ENCODE measurements at places on chromosomes 13 and 19.

GRCh38 chr13:26262156-26262555, 8.2 kb downstream of the CDK8 start:
- no peak for DNase-seq

DNA sequence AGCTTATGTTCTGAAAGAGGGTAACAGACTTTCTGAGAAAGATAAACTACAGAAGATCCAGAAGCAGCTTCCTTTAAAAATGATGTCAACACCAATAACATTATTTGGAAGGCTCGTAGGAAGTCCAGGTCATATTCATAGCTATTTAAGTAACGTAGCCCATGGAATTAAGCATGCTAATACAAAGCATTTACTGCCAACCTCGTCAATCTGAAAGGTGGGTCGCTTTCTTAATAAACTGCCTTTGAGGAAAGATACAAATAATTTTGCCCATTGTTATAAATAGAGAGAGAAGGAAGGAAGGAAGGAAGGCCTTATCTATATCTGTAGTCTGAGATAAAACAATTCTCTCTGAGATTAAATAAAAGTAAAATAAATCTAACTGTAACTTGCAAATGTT, 80.3 kb downstream of the STARD13 start:
- no peak for DNase-seq

DNA sequence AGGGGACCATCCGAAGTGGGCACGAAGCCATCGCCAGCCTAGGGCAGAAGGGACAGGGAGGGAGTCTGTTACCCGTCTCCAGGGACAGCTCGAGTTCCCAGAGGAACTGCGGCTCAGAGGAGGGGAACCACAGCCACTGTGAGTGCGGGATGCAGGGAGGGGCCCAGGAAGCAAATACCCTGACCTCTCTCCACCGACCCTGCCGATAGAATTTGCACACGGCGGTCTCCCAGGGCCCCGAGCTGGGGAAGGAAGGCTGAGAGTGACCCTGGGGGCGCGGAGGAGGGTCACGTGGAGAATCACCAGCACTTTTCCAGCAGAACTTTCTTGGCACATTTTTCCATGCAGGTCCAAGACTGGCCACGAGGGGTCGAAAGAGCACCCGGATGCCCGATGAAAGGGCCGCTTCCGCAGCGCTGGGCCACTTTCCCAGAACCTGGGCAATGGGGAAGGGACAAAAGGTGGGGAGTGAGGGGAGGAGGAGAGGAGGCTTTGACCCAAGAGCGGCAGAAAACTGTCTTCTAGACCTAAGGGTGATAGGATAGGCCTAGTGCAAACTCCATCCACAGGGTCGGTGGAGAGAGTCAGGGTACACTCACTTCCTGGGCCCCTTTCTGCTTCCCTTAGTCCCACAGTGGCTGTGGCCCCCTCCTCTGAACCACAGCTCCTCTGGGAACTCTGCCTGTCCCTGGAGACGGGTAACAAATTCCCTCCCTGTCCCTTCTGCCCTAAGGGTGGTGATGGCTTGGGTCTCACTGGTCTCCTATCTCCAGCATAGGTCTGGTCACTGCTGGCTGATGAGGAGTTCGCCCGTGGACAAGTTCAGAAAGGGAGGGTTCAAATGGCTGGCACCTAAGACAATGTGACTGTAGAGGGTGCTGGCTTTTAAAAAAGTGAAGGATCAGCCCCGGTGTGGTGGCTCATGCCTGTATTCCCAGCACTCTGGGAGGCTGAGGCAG, 5.3 kb upstream of the GPR4 start:
- peak; percentile 70 for DNase-seq

DNA sequence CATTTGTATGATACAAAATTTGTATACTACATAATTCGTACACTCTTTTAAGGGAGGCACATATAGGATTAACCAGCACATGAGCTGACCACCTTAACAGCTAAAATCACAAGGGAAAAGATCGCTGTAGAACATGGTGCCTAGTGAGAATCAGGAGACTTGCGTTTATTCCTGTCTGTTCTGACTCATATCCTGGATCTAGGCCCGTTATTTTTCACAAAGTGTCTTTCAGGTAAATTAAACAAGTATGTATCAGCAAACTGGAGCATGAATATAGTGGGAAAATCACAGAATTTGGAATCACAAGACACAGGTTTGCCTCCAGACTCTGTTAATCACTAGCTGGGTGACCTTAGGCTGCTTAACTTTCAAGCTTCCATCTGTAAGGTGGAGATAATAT, 47.5 kb upstream of the ESD start:
- DNase-seq = no peak

- DNase-seq = no peak
These were observed 64.7 kb downstream of the TNFRSF19 start for GRCh38 chr13:23634897-23635296.

DNA sequence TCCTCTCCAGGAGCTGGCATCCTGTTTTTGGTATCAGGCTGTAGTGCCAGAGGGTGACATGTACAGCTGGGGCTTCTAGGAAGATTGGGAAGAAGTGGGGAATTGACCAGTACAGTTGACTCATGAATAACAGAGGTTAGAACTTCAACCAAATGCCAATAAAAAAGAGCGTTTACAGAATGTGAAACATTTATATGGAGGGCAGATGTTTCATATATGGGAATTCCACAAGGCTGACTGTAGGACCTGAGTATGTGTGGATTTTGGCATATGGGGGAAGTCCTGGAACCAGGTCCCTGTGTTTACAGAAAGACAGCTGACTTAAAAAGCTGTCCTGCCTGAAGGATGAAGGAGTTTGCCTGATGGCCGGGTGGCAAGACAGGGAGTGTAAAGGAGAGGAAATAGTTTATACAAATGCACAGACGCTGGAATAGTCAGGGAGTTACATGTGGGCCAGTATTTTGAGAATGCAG, 5.2 kb downstream of the CHAMP1 start:
- DNase-seq = no peak

DNA sequence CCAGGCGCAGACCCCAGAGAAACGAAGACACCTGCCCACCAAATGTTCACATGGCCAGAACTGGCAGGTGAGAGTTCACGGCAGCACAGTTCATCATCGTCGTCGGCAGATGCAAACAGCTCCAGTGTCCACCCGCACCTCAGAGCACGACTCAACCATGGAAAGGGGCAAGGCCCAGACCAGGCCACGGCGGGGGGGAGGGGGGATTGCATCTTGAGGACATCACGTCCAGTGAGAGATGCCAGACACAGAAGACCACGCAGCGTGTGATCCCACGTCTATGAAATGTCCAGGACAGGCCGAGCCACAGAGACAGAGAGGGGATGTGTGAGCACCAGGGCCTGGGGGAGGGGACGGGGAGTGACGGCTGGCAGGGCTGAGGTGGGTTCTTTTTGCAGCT, 7.3 kb downstream of the RNF126 start:
- no peak for DNase-seq

DNA sequence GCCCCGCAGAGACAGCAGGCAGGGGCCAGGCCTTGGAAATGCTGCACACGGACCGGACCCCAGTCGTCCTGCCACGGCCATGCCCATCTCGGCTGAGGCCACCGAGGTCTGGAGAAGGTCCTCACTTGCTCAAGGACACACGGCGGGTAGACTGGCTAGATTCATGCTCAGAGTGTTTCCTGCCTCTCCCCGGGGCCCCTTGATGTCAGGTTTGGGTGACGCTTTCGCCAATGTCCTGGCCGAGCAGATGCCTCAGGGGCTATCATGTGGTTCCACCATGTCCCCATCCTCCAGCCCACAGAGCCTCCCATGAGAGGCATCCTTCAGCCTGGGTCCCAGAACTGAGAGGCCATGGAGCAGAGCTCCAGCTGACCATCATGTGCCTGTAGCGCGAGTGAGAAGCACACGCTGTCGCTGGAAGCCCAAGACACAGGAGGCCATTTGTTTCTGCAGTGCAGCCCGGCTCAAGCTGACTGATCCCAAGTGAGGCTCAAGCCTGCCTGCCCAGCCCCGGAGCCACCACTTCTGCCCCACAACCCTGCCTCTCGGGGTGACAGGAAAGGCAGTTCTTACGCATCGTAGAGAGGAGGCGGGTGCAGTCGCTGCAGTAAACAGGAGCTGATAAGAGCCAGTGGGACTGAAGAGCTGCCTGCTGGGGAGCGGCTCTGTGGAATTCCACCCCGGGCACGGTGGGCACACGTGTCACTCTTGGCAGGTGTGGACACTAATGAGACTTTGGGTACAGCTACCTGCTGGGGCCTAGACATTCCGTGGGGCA, 53.9 kb upstream of the GAS6 start:
- no peak for DNase-seq

- no peak for DNase-seq
These were observed 32.6 kb downstream of the ERCC5 start for GRCh38 chr13:102878481-102878880.

DNA sequence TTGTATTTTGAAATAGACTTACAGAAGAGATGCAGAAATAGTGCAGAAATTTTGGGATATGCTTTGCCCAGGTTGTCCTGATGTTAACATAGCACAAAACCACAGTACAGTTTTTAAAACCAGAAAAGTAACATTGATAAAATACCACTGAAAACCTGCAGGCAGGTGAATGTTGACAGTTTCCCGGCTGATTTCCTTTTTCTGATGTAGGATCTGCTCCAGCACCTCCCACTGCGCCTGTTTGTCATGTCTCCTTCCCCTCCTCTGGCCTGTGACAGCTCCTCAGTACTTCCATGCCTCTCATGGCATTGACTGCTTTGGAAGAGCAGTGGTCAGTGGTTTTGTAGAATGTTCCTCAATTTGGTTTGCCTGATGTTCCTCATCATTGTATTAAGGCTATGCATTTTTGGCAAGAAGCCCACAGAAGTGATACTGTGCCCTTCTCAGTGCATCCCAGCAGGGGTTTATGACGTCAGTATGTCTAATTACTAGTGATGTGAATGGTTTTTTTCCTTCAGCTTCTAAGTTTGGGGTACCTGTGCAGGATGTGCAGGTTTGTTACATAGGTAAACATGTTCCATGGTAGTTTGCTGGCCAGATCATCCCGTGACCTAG, 31.0 kb downstream of the TDRD12 start:
- no peak for DNase-seq

GRCh38 chr13:44452418-44452817, 78.8 kb downstream of the SERP2 start:
- no peak for DNase-seq
